NCI-H524 (cell line): ENCODE measurements at places on chromosomes 4 and X.

DNA sequence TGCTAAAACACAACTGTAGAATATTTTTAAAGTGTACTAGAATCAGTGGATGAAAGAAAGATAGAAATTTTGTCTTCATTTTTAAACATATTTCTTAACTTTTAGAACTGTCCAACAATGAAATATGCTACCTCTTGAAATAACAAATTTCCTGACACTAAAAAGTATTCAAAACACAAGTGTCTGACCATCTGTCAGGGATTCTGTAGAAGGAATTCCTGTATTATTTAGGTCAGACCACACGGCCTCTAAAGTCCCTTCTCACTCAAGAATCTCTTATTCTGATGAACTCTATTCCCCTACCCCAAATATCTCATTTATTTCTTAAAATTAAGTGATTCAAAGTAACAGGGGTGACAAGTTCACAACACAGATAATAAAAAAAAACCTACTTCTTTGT lies 99.1 kb downstream of the MAML3 start:
- DNase-seq = peak; percentile 60

DNA sequence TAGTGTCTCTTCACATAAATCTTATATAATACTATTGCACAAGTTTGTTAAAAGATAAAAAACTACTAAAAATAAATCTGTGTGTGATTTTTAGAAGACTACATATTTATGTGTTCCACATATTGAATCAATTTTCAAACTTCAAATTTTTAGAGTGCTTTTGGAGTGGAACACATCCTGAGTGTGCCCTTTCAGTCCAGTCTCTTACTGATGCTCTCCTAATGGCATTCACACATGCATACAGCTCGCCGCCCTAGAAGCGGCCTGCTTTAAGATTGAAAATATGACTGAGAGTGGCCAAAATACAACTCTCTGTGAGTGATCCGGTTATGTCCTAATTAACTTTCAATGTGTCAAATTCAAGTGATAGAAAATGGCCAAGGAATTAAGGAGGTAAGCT lies 628.8 kb downstream of the ANKRD50 start:
- no peak for DNase-seq

DNA sequence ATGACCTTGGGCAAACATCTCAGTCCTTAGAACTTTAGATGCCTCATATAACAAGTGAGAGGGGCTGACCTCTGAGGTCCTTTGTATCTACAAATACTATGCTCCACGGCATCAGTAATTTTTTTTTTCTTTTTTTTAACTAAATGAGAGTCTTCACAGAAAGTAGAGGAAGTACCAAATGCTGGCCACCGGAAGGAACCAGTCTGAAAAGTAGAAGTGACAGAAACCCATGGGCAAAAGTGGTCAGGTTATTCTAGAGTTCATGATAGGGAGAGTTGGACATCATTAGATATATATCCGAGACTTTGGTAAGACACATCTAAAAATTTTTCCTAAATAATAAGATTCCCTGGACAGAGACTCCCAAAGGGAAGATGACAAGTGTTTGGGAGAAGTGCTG lies 53.7 kb downstream of the COQ2 start:
- no peak for DNase-seq

DNA sequence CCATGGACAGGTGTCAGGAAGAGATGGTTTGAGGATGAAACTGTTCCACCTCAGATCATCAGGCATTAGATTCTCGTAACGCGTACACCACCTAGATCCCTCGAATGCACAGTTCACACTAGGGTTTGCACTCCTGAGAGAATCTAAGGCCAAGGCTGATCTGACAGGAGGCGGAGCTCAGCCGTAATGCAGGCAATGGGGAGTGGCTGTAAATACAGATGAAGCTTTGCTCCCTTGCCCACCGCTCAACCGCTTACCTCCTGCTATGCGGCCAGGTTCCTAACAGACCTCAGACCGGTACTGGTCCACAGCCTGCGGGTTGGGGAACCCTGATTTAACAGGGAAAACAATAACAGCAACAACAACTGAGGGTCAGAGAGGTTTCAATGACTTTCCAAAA lies 2.0 kb upstream of the TEC start:
- no peak for DNase-seq

DNA sequence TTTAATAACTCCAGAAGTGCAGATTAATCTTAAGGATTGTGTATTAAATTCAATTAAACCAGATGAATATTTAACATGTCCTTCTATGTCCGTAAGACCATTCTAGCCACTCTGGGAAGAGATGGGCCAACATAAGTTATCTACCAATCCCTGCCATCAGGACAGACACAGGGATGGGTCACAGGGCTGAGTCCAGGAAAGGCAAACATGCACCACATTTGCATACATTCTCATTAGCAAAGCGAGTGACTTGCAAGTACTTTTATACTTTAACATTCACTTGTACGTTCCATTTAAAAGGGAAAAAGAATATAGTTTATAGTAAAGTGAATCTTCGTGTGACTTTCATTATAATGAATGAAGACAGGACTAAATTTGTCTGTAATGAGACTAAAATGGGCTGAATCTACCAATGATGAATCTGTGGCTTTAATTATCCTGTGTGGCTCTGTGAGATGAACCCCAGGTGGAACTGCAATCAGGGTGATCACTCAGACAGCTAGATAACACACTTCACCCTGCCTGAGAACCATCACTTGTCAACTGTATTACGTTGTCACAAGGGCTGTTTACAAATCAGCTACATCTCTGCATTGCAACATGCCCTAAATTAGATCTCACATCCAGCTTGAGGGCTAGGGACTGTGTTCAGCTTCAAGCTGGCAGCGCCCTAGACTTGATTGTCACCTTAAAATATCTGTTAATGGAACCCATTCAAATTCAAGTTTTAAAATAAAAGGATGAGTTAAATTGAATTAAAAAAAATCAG lies 77.2 kb downstream of the SH3KBP1 start:
- DNase-seq = no peak

- no peak for DNase-seq
Observed at GRCh38 chrX:44462850-44463249, 79.8 kb downstream of the FUNDC1 start.

DNA sequence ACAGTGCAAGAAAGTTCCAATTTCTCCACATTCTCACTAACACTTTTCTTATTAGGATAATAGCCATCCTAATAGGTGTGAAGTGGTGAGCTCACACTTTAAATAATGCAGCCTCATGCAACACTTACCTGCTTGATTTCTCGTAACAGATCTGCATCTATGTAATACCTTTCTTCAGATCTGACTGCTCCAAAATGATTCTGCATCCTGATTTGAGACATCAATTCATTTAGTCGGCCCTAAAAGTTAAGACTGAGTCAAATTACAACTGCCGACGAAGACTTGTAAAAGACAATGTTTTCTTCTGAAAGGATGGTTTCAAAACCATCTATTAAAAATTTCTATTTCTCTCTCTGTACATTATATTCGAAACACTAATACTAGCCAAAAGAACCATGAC lies 30.7 kb downstream of the NUP54 start:
- no peak for DNase-seq

- no peak for DNase-seq
Observed at GRCh38 chr4:18213576-18214198, 192.1 kb upstream of the LCORL start.

DNA sequence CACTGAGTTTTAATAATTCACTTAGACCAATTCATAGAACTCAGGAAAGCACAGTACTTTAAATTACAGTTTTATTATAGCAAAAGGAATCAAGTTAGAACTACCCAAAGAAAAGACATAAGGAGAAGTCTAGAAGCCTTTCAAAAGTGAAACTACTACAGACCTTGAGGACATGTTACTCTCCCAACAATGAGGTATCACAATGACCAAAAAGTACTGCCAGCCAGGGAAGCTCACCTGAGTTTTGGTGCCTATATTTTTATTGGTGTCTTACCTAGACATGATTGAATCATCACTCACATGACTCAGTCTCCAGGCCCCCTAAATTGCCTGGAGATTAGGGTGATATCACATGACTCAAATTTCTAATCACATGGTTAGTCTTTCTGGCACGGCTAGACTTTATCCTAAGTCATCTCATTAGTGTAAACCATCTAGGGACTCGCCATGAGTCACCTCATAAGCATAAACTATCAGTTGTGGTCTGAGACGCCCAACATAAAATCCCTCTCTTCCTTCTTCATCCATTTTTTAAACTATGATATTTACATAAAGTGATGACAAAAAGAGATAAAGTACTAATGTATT lies 372.3 kb downstream of the TMA16 start:
- DNase-seq = no peak

DNA sequence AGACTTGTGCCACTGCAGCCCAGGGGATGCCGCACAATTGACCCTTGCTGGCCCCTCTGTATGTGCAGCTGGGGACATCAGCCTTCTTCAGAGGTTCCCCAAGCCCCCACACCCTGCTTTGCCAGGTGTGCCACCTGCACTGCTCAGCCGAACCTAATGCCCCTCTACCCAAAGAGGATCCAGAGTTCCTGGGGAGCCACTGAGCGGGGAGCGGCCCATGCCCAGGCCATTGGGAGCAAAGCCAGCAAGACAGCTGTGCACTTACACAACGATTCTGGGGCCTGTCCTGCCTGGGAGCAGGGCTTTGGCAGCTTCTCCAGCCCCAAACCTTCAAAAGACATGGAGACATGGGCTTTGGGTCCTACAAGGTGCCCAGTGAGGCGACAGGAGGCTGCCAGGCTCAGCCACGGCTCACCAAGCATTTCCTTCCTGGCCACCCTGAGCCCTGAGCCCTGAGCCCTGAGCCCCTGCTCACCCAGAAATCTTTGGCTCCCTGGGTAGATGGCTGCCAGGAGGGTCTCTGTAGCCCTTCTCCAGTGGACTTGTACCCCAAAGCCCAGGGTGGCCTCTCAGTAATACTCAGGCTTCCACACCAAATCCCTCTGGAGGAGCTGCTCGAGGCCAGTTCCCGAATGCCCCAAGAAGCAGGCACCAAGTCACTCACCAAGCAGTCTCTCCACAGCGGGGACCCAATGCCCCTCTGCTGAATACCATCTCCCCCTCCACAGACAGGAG lies 13.0 kb downstream of the PNMA6E start:
- no peak for DNase-seq

DNA sequence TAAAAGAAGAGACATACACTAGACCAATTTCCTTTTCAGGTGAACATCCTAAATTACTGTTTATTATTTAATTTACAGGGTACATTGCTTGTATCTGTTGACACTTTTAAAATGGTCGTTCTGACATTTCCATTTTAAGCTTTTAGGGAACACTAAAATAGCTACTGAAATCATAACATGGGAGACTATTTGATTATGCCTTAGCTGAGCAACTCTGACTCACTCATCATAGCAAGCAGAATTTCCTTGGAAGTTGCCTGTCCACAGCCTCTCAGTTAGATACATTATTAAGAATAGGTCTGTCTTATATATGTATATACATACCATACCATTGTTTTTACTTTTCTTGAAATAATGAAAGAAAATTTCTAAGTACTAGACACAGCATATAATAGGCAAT lies 22.0 kb downstream of the GUCY1B1 start:
- no peak for DNase-seq

DNA sequence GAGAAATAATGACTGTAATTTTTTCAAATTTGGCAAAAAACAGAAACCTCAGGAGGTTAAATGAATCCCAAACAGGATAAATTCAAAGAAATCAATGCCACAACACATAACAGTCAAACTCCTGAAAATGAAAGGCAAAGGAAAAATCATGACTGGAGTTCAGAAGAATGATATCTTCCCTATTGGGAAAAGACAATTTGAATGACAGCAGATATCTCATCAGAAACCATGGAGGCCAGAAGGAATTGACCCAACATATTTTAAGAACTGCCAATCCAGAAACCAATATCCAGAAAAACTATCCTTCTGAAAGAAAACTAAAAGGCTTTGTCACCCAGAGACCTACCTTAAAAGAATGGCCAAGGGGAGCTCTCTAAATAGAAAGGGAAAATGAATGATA lies 40.1 kb upstream of the MAMLD1 start:
- no peak for DNase-seq

DNA sequence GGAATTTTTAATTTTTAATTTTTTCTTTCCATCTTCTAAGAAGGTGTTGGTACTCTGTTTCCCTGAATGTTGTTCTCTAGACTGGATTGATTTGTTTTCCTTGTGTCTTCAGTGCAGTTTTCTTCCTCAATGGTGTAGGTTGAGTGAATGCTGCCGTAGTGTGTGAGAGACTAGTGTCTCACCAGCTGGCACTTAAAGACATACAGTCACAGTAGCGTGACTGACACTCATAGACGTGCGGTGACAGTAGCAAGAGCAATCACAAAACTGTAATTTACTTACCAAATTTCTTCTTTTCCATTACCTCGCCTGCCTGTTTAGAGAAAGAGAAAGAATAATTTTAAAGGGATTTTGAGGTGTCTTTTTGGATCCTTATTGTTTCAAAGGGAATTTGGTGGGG lies 21.4 kb upstream of the PGM2 start:
- DNase-seq = peak; percentile 24

DNA sequence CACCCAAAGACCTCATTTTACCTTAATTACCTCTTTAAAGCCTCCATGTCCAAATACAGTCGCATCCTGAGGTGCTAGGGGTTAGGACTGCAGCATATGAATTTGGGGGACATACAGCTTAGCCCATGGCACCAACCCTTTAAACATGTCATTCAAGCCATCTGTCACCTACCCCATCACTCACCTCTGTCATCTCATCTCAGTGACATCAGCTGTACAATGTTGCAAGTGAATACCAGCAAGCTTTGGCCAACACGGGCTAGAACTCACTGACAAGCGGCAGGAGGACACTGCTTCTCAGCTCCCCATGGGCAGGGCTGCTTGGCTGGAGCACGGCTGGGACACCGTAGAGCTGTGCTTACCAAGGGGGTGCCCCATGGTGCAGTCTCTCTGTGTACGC lies 107.5 kb downstream of the STK32B start:
- no peak for DNase-seq
